SK-MEL-5 (cell line): ENCODE measurements at places on chromosomes 1 and 21. TPM values are rescaled to one million over a fixed set of nuclear protein-coding genes. Genes with fewer than 3 reads are reported as not detected.

DNA sequence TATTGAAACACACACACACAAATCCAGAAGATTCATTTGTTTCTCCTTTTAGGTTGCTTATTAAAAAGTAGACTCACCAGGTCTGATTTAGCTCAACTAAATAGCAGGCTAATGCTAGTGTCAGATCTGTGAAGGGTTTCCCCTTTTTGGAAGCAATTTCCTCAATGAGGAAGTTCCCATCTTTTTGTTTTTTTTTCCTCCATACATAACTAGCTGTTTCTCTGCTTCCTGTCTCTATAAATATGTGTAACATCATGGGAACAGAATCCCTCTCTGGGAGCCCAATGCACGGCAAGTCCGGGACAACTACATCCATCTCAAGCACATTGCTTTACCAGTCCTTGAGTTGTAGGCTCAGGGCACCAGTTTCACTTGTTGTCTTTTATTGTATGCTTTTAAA, 1421.1 kb downstream of the PLA2G4A start:
- DNase-seq: peak; percentile 6

DNA sequence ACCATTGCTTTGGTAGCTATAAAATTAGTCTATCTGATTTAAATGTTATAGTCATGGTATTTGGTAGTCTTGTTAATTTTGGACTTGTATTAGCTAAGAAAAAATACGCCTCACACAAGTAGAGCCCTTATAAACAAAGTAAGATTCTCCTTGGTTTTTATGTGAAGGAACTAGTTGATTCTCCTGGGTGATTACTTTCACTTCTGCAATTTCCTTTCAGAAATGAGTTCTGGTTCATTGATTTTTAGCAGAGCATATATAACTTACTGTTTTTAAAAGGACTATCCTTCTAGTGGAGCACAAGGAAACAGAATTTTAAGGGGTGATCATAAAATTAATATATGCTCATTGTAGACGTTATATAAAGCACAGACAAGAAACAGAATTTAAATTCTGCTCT, 120.1 kb downstream of the BACH1 start:
- DNase-seq: no peak

DNA sequence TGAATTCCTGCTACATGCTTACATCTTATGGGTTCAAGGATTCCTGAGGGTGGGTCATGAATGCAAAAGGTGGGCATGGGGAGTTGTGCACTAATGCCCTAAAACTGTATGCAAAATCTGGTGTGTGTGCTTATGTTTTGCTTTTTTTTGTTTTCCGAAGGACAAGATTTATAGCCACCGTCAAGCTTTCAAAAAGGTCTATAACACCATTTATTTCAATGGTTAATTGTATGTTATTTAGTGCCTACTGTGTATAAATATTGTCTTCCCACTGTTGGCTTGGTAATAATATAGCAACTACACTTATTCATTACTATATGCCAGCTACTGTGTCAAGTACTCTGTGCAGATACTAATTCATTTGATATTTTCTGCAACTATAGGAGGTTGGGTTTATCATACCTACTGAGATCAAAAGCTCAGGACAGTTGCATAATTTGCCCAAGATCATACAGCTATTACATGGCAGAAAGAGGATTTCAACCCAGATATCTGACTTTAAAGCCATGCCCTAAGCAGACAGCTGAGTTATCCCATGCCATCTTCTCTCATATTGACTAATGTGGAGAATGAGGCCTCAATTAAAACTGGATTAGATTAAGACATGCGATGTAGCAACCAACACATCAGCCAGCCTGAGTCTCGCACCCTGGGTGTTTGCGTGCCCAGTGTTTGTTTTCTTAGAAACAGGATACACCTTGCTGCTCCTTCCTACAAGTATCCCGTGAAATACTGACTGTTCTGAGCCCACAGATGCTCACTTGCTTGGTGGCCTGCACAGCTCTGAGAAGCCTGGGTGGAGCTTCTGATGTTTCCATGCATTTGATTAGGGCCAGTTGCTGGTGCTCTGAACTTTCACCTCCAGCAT, 34.6 kb downstream of the GADD45A start:
- DNase-seq: no peak

DNA sequence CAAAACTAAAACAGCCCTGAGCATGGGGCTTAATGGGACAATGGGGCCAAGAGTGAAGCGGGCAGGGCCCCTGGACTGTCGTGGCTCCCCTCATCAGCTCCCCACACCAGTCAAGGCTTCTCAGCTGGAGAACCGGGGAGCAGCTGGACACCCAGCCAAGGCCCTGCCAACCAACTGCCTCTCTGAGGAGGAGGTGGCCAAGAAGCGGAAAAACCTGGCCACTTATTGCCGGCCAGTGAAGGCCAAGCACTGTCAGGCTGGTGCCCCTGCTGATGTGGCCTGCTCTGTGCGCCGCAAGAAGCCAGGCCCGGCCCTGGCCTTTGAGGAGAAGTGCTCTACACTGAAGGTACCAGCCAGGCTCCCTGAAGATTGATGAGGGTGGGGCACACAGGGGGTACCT, 2.5 kb upstream of the CYB561D1 start:
- DNase-seq: no peak

DNA sequence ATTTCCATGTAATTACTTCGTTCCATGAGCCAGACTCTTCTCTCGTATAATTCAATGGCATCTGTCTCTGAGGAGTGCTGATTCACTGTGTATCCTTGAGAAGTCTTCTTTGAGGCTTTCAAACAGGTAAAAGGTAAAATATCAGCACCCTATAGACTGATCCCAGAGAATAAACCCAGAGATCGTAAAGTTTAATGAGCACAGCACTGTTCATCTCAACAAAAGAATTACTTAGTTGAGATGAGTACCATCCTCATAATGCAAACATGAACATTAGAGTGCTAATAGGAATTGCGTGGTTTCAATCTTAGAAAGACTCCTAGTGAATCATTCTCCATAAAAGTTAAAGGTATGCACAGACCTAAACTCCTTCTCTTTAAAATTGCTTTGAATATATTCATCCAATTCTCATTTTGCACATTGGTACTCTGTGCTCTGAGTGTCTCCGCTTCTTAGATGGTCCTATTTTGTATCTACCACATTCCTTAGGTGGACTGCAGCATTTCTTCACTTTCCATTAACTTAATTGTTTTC, 97.2 kb downstream of the TBX15 start:
- no peak for DNase-seq

GRCh38 chr1:92362970-92363369, 64.1 kb downstream of the RPAP2 start:
- DNase-seq: no peak

DNA sequence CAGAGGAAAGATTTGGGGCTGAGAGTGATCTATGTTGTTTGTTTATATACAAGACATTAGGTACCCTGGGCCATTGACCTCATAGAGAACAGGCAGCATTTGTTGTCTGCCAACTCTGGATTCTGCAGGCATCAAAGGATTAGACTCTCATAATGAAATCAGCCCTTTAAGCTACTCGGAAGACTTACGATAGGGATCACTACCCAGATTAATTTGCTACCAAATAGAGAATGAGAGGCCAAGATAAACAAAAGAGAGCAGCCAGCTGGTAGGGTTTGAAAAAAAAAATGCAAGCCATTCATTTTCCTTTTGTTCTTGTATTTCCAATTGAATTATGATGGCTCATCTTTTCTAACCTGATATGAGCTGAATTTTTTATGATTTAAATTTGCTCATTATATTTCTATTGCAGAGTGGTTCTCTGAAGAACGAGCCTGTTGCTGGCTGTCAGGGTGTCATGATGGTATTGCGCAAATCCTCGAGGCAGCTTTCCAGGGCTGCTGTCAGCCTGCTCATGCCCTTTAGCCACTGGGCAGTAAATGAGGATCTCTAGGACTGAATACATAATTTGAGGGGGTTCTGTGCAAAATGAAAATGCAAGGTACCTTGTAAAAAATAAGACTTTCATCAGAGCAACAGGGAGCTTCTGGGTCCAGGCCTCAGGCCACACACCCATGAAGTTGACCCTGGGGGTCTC, 116.4 kb upstream of the KCNJ15 start:
- DNase-seq: peak; percentile 27

DNA sequence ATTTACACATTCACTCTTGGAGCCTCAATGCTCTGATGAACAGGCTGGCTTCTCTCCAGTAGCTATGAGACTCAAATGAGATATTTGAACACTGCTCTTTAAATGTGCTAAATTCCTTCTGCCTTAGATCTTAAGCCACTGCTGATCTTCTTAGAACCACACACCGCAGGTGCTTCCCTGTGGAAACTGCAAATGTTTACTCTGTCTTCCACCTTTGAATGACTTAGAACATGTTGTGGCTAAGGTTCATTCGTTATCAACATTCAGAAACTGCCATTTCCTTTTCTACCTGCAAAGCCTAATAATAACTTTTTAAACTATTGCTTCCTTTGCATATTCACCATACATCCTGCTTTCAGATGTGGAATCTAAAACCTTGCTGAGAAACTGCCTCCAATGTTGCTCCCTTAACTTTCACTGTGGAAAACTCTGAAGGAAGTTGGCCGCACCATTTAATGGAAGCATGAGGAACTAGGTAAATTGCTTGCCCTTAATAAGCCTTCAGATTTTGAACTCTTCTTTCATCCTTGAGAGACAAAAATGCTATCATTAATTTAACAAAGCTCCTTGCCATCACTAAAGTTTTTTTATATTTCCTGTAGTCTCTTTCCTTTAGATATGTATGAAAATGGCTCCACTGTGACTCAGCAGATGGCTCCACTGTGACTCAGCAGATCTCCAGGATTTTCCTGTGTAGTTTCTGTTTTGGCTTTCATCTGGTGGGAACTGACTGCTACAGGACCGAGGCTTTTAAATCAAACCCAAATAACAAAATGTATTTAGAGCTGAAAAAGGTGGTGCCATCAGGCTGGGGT, 143.8 kb downstream of the TNFSF18 start:
- DNase-seq: no peak

DNA sequence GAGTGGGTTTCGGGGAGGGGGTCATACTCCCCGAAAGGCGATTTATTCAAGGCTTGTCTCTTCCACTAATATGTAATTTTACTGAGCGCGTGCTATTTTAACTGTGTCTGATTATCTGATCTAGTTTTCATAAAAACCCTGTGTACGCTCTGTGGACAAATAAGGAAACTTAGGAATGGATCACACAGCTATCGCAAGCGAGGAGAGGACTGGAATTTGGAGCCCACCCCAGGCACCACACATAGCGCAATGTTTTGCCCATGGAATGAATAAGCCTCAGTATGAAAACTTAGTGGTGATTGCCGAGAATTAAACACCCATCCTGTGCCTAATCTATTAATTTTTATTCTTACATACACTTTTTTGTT, 9.8 kb upstream of the RAB42 start:
- DNase-seq: peak; percentile 32

- DNase-seq: no peak
These were observed 497.4 kb downstream of the DPYD start for GRCh38 chr1:97423403-97423802.

- no peak for DNase-seq
These were observed 5.7 kb downstream of the DDAH1 start for GRCh38 chr1:85459290-85459689.

DNA sequence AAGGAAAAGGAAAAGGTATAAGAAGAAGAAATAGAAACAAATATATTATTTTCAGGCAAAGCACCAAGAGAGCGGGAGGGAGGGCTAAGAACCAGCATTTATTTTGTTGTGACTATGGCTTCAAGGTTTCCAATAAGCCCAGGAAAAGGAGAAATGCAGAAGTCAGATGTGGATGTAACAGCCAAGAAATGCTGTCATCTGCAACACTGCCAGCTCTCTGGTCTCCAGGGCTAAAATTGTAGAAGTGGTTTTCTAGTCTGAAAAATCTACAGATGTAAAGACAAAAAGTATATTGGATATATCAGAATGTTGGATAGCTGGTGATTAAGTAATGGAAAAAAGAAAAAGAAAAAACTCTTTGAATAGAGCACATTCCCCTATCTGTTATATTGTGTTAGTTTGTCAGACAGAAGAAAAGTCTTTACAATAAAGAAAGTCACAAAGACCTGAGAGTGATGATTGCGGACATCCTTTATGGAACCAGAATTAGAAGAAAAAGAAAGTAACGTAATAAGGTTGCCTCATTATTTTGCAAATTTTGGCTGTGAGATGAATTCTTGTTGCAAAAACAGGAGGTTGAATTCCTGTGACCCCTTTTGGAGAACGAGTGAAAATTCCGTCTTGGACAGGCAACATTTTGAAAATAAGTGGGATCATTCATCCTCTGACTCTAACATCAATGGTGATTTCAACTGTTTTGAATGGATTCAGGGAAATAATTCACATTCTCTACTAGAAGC, 938.1 kb downstream of the TTLL7 start:
- no peak for DNase-seq

DNA sequence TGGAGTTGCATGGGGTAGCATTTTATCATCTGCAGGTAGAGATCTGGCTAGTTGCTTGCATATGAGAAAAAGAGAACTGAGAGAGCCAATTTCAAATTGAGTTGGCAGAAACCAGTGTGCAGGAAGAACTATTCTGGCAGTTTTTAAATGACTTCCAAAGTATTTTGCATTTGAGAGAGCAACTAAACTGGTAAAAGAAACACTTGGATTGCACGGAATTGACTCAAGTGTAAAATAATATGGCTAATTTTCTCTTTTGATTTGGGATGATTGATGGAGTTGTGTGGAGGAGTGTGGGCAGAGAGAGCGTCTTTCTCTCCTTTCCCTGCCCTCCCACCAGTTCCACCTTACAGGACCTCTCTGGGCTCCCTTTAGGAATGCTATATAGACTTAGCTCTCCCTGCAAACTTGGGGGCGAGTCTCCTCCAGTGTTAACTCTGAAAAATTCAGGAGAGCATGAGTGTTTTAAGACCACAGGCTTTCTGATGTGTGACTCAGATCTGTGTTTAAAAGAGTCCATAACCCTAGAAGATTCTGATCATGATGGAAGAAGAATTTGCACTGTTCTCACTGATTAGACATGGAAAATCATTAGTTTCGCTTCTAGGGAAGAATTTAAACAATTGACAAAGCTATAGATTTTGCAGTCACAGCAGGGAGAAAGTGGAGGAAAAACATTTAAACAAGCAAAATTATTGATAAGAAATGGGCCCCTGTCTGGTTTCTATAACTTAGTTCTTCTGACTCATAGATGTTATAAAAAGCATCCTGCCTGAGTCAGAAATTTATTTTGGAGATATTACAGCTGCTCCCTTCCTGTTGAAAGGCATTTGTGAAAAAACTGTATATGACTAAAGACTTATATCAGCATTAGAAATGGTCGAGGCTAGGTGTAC, 24.9 kb upstream of the CTBS start:
- no peak for DNase-seq

Gene PGLYRP3
- not detected in 2 replicates for total RNA-seq

Gene FAM110D
- 0.05 TPM in 1 of 2 replicates, not detected in the other for total RNA-seq

Gene LENEP
- 0.48 and 1.2 TPM in 2 replicates for total RNA-seq

Gene HSPA13
- total RNA-seq: 48.6 and 51.0 TPM in 2 replicates

Gene NKAIN1
- 2.9 and 5.1 TPM in 2 replicates for total RNA-seq

Gene DNALI1
- total RNA-seq: not detected in 2 replicates

Gene CD1D
- not detected in 2 replicates for total RNA-seq

Gene TRIM33
- total RNA-seq: 34.7 and 38.8 TPM in 2 replicates

Gene OPTC
- not detected in 2 replicates for total RNA-seq

Gene PLA2G2A
- total RNA-seq: not detected in 2 replicates

Gene WARS2
- total RNA-seq: 18.2 and 20.1 TPM in 2 replicates
